Activated T-cell treated with anti-CD3 and anti-CD28 coated beads, Interleukin-2, amount 50 U/mL, for 72 hours (primary cell): ENCODE measurements at places on chromosomes 11 and 22. TPM values are rescaled to one million over a fixed set of nuclear protein-coding genes. Genes with fewer than 3 reads are reported as not detected.

Gene OR51B5
- total RNA-seq: not detected

DNA sequence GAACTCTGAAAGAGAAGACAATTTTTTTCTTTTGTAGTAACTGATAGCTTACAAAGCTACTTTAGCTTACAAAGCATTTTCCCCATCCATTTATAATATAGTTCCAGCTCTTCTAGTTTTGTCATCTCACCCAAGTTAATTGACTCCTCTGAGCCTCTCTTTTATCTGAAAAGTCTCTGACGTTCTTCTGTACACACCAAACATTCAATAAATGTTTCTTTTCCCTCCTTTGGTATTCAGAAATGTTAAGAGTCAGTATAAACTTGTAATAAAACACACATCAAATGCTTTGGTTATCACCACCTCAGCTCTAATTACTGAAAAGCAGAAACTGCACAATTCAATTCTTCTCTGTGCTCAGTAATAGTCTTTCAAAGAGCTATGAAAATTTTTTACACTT, 5.9 kb downstream of the CCDC90B start:
- no peak overlapping the region for H3K27ac ChIP-seq
- H3K36me3 ChIP-seq: peaks cover 4% of the 10 kb centered on the region
- no peaks in the 10 kb centered on the region for H3K27me3 ChIP-seq
- H3K4me1 ChIP-seq: peaks cover 41% of the 10 kb centered on the region
- DNase-seq: no peak

DNA sequence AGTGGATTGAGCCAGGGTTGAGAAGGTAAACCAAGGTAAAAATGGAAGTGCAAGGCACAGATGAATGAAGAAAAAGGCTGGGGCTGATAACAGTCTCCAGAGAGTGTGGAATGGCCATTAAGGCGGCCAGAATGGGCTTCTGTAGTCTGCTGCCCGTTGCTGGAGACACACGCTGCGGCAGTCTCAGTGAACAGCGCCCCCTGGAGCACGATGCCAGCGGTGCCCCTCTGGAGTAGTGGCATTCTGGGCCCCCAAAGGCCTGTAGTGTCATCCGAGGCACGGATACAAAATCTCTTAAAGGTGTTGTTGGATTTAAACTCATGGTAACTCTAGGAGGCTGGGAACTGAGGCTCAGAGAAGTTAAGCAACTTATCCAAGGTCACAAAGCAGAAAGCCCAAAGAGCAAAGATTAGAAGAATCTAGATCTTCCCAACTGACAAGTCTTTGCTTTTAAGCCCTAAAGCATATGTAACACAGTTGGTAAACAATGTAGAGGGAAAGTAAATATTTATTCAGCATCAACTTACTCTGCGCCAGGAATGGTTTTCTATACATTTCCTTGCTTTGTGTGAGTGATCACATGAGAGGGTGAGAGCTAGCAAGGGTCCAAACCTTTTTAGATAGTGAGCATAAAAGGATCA, 18.2 kb downstream of the KCNJ1 start:
- H3K4me3 ChIP-seq: no peak overlapping the region
- no peaks in the 10 kb centered on the region for H3K36me3 ChIP-seq
- peak; percentile 70 for DNase-seq
- no peaks in the 10 kb centered on the region for H3K27me3 ChIP-seq
- H3K27ac ChIP-seq: no peak overlapping the region
- peaks cover 18% of the 10 kb centered on the region for H3K4me1 ChIP-seq

Gene KLHL35
- 0.93 TPM for total RNA-seq

Gene OR4D5
- not detected for total RNA-seq

Gene DENND6B
- 8.5 TPM for total RNA-seq

Gene TH
- total RNA-seq: not detected

- peaks cover 7% of the 10 kb centered on the region for H3K27me3 ChIP-seq
- no peak overlapping the region for H3K4me3 ChIP-seq
- H3K4me1 ChIP-seq: peaks cover 42% of the 10 kb centered on the region
- H3K27ac ChIP-seq: no peak overlapping the region
- H3K36me3 ChIP-seq: no peaks in the 10 kb centered on the region
These were observed 8.7 kb upstream of the GDPD5 start for GRCh38 chr11:75534259-75535069.

DNA sequence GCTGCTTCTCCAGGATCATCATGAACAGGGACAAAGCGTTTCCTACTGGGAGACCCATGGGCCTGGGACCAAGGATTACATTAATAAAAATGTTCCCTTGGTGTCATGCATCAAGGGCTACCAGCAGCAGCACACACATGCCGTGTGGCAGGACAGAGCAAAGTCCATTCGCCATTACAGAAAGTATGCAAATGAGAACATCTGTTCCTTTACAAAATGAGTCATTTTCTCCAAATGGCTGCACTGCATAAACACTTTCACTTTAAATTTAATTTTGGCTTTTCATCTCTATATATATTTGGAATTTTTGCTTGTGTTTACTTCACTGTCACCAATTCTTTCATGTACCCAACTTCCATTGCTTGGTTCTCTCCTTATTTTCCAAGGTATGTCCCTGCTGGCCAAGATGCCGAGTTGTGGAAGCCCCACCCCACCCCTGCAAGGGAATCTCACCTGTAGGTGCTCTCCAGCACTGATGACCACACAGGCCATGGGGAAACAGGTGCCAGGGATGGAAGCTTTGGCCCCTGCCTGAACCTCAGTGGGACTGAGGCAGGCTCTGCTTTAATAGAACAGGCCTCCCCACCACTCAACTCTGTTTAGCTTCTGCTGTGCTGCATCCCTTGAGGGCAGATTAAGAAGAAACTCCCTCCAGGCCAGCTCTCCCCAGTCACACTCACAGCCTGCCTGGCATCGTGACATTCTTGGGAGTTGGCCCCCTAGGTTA, 15.6 kb upstream of the GNAZ start:
- H3K36me3 ChIP-seq: peaks cover 3% of the 10 kb centered on the region
- H3K27ac ChIP-seq: no peak overlapping the region
- no peak overlapping the region for H3K4me3 ChIP-seq
- DNase-seq: no peak

Gene FBLN1
- total RNA-seq: not detected

DNA sequence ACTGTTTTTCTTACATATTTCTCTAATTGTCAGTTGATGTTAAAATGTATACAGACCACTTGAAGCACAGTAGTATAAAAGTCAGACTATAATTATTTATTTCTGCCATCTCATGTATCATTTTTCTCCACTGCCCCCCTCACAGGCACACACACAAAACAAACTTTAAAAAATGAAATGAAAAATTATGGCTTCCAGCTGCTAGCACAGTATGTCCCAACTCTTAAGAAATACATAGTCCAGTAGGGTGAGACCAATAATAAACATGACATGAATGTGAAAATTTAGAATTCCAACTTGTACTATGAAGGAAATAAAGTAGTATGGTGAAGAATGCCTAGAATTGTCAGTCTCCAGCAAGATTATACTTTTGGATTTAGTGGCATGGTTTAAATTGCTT, 1247.9 kb downstream of the JRKL start:
- no peak overlapping the region for H3K27ac ChIP-seq
- H3K4me3 ChIP-seq: no peak overlapping the region
- no peaks in the 10 kb centered on the region for H3K4me1 ChIP-seq
